ENCODE measurements at places on chromosomes 2 and 18. TPM values are rescaled to one million over a fixed set of nuclear protein-coding genes. Genes with fewer than 3 reads are reported as not detected.

The KIAA2012 gene
- total RNA-seq: 0.15 TPM

The TRIM54 gene
- 0.88 TPM for total RNA-seq

The CCDC141 gene
- total RNA-seq: 0.29 TPM

The NDUFB3 gene
- total RNA-seq: 129 TPM

The TXNDC9 gene
- 33.9 TPM for total RNA-seq

The GLI2 gene
- 3.6 TPM for total RNA-seq

The IHH gene
- not detected for total RNA-seq

- peak; percentile 62 for DNase-seq
- no peaks in the 10 kb centered on the region for H3K36me3 ChIP-seq
- H3K4me3 ChIP-seq: no peak overlapping the region
- no peak overlapping the region for H3K27ac ChIP-seq
Measured at GRCh38 chr2:217797661-217798069, 205.1 kb downstream of the TNS1 start.

DNA sequence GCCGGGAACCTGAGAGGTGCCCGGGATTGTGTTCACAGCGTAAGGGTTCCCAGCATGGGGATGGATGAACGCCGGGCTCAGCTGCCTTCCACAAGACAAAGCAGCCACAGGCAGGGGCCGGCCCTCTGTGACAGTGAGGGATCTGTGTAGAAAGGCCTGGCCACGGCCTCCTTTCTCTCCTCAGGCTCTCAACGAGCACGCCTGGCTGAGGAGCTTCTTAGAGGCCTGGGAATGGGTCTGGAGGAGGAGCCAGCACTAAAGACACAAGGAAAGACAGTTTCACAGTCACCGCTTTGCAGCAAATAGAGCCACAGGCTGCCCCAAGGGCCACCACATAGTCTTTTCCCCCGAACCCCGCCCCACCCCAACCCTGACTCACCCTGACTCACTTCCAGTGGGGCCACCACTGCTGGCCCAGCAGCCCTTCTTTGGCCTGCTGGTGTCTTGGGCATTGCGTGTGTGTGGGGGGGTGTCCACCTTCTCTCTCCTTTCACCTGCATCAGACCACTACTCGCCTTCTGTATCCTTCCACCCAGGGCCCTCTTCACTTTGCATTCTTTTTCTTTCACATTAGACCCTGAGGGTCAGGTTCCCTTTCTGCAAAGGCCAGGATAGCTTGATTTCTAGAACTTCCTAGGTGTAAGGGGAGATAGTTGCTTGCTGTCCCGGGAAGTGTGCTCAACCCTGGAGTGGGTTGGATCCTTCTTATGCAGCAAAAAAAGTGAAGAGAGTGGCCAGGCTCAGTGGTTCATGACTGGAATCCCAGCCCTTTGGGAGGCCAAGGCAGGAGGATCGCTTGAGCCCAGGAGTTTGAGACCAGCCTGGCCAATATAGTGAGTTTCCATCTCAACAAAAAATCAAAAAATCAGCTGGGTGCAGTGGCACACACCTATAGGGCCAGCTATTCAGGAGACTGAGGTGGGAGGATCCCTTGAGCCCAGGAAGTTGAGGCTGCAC, 19.3 kb upstream of the HPCAL1 start:
- H3K27ac ChIP-seq: no peak overlapping the region
- no peak overlapping the region for H3K4me3 ChIP-seq
- H3K27me3 ChIP-seq: no peaks in the 10 kb centered on the region
- H3K36me3 ChIP-seq: no peaks in the 10 kb centered on the region
- no peaks in the 10 kb centered on the region for H3K4me1 ChIP-seq

GRCh38 chr2:860259-860855, 90.3 kb upstream of the SNTG2 start:
- DNase-seq: no peak
- no peaks in the 10 kb centered on the region for H3K27me3 ChIP-seq
- H3K36me3 ChIP-seq: no peaks in the 10 kb centered on the region
- no peak overlapping the region for H3K27ac ChIP-seq
- H3K4me3 ChIP-seq: no peak overlapping the region

DNA sequence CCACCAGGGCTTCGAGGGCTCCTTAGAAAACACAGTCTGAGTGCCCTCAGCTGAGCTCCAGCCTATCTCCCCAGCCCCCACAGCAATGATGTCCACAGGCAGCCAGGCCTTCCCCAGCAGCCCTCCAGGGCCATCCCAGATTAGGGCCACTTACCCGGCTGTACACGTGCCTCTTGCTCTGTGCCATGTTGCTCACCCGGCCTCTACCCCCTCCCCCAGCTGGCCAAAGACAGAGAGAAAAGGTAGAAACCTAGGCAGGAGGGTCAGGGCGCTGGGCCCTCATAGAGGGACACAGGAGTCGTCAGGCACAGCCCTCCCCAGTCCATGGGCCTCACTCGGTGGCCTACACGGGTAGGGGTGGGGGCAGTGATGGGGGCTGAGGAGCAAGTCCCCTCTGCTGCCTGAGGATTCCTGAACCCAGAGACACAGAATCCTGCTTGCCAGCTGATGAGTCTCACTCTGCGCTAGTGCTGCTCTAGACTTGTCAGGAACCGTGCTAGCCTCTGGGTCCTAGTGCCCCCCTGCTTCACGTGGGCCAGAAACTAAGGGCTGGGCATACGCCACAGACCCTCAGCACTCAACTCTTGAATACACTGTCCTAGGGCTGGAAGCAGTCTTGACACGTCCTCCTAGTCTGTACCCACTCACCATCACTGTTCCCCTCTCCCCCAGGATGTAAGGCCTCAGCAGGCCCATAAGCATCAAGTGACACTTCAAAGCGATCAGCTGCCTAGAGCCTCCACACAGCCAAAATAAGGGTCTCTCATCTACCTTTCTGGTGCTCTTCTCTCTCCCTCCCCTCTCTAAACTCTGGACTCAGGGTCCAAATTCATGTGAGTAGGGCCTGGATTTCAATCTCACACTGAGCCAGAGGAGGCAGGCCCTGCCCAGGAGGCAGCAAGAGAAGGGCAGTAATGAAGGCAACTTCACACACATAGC, at the start of gene DCTN1:
Gene DCTN1, minus strand, starts transcription at position 461 of the 939 bp plus-strand sequence. Its CDS starts 274 bp downstream, at position 187.
- no peaks in the 10 kb centered on the region for H3K36me3 ChIP-seq
- H3K27ac ChIP-seq: peak within 1 kb of the TSS; percentile 37
- H3K4me3 ChIP-seq: peak within 1 kb of the TSS; percentile 33
- DNase-seq: peak; percentile 47
- no peaks in the 10 kb centered on the region for H3K27me3 ChIP-seq

DNA sequence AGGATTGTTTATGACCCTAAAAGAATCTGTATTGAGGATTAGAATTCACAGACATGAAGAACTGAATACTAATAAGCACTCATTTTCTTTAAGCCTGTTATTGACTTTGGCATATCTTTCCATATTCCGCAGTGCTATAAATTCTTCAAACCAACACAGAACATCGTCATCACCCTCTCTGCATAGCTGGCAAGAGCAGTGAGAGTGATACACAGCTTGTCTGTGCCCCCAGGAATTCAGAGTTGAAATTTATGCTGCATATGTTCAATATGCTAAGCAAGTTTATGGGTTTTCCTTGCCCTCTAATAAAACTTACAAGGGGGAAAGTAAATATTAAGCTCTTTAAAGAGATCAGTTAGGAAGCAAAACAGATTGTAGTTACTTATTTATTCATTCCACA, 32.7 kb downstream of the CTLA4 start:
- H3K4me3 ChIP-seq: no peak overlapping the region
- no peaks in the 10 kb centered on the region for H3K27me3 ChIP-seq
- H3K27ac ChIP-seq: no peak overlapping the region

DNA sequence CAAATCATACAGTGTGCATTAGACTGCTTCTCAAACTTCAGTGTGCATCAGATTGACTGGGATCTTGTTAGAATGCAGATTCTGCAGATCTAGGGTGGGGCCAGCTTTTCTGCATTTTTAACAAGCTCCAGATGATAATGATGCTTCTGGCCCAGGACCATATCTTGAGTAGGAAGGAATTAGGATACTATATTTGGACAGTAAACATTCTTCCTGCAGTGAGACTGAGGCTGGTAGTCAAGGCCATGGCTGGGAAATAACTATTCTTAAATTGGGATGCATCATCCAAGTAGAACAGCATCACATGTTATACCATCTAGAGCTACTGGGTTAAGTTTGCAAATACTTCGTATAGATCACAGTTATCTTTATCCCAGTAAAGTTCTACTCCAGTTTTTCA, 28.4 kb upstream of the ARMC9 start:
- H3K27ac ChIP-seq: peak overlapping the region; percentile 46
- H3K4me3 ChIP-seq: no peak overlapping the region
- DNase-seq: no peak
- no peaks in the 10 kb centered on the region for H3K27me3 ChIP-seq

DNA sequence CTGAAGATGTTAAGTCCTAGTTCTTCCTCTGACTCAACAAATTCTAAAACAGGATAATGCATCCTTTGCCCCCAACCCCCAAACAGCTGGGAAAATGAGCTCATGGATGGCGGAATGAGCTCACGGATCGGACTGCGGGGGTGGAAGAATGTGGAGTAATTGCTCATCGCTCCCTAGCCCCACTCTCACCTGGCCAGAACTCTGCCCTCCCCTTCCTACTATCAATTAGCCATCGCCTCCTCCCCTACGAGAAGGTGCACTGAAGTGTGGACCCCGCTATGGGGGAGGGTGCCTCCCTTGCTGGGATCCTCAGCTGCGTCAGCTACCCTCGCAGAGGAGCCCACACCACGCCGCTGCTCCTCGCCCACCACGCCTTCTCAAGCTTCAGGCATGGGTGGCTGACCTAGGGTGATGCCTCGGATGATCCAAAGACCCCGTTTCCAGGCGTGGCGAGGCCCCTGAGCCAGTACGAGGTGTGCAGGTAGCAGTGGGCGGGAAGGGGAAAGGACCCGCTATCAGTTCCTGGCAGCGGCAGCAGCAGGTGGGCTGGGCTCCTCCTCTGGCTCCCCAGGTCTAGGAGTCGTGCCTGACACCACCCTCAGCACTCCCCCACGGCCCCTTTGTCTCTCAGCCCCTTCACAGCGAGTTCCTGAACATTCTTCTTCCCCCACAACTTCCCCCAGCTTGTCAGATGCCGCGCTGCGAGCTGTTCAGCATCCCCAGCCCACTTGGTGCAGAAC, 82.1 kb upstream of the POMC start:
- DNase-seq: no peak
- no peaks in the 10 kb centered on the region for H3K36me3 ChIP-seq

- no peaks in the 10 kb centered on the region for H3K36me3 ChIP-seq
- no peaks in the 10 kb centered on the region for H3K27me3 ChIP-seq
- H3K4me1 ChIP-seq: peaks cover 4% of the 10 kb centered on the region
- no peak overlapping the region for H3K4me3 ChIP-seq
Measured at GRCh38 chr2:100252811-100253698, 69.2 kb downstream of the LONRF2 start.

DNA sequence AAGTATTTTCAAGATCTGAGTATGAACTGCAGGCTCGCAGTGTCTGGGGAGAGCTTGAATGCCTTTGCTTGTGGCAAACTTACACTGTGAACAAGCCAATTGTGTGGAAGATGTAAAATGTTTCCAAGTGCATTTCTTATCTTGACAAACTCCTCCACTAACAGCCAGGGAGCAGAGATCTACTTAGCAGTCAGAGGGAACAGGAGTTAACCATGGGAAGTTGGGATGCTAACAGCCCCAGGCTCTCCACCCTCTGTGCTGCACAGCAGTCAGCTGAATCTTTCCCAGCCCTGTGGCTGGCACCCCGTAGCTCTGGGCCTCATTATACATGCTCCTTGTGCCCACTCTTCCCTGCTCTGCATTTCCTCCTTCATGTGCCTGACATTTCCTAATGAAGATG, 450.2 kb downstream of the TSN start:
- no peak overlapping the region for H3K27ac ChIP-seq
- H3K4me1 ChIP-seq: no peaks in the 10 kb centered on the region
- no peak for DNase-seq
- no peaks in the 10 kb centered on the region for H3K36me3 ChIP-seq
- H3K4me3 ChIP-seq: no peak overlapping the region

- no peak overlapping the region for H3K27ac ChIP-seq
- H3K27me3 ChIP-seq: no peaks in the 10 kb centered on the region
- no peaks in the 10 kb centered on the region for H3K36me3 ChIP-seq
- H3K4me1 ChIP-seq: no peaks in the 10 kb centered on the region
- H3K4me3 ChIP-seq: no peak overlapping the region
Measured at GRCh38 chr2:178403671-178404306, 47.2 kb downstream of the PRKRA start.

DNA sequence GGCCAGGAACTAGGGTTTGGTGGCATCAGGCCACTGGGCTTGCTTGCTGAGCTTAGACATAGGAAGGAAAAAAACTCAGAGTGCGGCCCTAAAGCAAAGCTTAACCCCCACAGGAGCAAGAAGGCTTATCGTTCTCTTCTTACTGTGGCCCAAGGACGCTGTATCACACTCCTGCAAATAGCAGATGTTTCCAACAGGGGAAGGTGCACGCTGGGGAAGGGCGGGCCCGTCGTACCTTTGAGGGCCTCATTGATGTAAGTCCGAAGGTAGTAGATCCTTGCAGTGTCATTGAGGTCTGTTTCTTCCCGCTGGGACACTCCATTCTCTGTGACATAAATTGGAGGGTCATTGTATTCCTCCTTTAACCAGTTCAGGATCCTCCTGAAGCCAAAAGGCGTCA, 46.6 kb downstream of the LCT start:
- H3K4me1 ChIP-seq: no peaks in the 10 kb centered on the region
- no peak overlapping the region for H3K4me3 ChIP-seq
- no peak for DNase-seq
- no peaks in the 10 kb centered on the region for H3K27me3 ChIP-seq
- no peaks in the 10 kb centered on the region for H3K36me3 ChIP-seq
- H3K27ac ChIP-seq: no peak overlapping the region

DNA sequence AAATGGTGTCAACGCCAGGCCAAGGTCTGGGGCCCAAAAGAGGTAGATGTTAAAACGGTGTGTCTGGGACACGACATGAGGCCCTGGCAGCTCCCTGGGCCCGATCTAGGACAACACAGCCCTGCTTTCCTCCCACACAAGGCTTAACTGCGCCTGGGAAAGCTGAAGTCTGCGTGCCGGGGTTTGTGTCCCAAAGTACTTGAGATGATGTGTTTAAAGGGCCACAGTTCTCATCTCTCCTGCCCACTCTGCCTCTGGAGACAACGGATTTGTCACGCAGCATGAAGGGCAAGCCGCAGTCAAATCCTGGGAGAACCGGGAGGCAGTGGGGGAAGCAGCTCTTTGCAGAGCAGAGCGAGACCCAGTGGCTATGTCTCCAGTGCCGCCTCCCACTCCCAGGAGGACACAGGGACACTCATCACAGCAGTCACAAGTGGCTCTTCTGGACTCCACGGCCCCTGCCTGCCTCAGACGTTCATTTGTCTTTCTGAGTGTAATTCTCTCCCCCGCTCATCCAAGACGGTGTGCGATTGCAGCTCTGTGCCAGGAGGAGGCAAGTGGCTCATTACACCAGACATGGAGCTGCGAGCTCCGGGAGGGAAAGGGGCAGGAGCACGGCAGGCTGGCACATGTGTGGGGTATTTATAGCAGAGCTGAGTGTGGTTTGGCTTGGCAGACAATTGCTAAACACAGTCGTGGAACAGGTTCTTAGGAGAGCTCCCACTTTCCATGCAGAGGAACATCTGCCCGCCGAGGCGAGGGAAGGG, 57.7 kb upstream of the SEMA4C start:
- peak overlapping the region; percentile 18 for H3K4me3 ChIP-seq
- peak; percentile 68 for DNase-seq
- H3K36me3 ChIP-seq: no peaks in the 10 kb centered on the region
- peak overlapping the region; percentile 81 for H3K27ac ChIP-seq
- H3K27me3 ChIP-seq: no peaks in the 10 kb centered on the region
